ENCODE measurements at places on chromosomes 16 and 17.

DNA sequence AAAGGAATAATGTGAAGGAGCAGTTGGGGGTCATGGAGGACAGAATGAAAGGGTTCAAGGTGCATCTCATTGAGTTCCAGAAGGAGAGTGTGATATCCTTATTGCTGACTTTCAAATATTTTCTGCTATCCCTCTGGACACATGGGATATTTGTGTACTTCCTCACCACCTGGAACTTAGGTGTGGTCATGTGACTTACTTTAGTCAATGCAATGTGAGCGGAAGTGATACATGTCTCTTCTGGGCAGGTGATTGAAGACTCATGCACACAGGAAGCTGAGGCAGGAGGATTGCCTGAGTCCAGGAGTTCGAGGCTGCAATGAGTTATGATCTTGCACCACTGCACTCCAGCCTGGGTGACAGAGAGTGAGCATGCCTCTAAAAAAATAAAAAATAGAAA lies 36.7 kb upstream of the TANC2 start:
- no peak for DNase-seq

GRCh38 chr17:66789961-66790437 lies 44.9 kb upstream of the CACNG5 start:
- no peak for DNase-seq

- DNase-seq, result no peak
Observed at GRCh38 chr17:45276031-45276430, 14.1 kb upstream of the SPATA32 start.

GRCh38 chr16:27676839-27677238 lies 126.9 kb downstream of the KATNIP start:
- no peak for DNase-seq

- no peak for DNase-seq
Observed at GRCh38 chr17:27319541-27320221, 25.8 kb downstream of the WSB1 start.

GRCh38 chr16:84461413-84462295 lies 42.8 kb downstream of the MEAK7 start:
- DNase-seq, result no peak

- no peak for DNase-seq
Observed at GRCh38 chr16:25279491-25279890, 21.8 kb upstream of the ZKSCAN2 start.

DNA sequence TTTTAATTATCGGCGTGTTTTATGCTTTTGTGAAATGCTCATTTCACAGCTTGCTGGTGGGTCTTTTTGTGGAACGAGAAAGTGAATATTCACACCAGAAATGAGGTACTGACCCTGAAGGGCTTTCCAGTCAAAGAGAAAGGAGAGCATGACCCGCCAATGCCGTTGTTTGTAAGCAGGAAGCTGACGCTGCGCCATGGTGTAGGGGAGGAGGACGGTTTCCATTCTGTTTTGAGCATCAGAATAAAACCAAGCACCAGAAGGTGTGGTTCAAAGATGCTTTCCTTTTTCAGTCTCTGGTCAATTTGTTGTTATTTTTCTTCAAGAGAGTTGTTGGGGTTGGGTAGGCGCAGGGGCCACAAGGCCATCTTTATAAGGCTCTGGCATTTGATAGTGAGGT lies 669.3 kb downstream of the WWOX start:
- peak; percentile 56 for DNase-seq
